ENCODE measurements at places on chromosomes 1 and 21.

DNA sequence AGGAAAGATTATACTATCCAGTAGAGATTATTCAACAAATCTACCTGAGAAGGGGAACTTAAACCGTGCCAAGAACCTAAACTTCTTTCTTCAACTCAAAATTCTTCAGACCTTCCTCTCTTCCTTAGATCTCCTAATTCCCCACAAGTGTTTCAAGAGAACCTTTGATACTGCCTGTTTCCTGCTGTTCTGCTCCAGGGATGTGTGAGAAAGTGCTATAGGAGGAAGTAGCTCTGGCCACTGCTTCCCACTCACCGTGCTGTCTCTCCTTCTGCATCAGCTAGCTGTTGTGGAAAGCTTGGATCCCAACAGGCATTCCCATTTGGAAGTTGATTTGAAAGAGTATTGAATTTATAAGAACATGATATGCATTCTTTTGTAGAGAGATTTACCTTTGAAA lies 4.5 kb upstream of the NOS1AP start:
- DNase-seq, result no peak

- no peak for DNase-seq
Observed at GRCh38 chr1:197218857-197219256, 49.2 kb upstream of the CRB1 start.

DNA sequence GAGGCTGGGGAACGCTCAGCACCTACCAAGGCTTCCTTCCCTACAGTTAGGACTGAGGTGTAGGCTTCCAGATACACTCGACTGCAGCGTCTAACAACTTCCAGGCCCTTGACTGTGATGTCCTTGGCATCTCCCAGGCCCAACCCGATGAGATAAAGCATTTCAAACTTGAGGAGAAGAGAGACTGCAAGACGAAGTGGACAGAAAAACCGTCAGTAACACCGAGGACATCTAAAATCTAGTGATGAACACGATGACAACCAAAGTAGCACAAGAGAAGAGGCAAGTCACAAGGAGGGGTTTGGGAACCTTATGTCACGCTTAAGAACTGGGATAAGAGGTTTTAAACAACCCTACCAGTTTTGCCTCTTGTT lies 314 bp downstream of the DPH5 start:
- no peak for DNase-seq

- DNase-seq, result no peak
Observed at GRCh38 chr1:86616871-86617270, 70.0 kb downstream of the CLCA4 start.

GRCh38 chr1:9687120-9687873 lies 35.8 kb downstream of the PIK3CD start:
- DNase-seq, result peak; percentile 43

- no peak for DNase-seq
Observed at GRCh38 chr1:247360116-247360898, 28.6 kb upstream of the ZNF496 start.

DNA sequence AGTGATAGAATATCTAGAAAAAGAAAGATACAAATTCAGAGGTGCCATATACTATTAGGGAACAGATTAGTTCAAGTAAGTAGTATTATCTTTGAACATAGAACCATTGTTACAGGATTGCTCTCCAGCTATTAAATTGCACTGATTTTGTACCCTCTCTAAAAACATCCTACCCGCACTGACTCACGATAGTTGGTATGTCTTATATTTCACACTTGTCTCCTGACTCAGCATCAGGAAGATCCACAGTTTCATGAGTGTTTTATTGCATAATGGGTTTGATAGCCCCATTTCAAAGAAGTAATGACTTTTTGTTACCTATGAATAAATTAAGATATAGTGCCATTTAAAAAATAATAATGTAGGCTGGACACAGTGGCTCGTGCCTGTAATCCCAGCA lies 6.0 kb downstream of the TATDN3 start:
- no peak for DNase-seq

GRCh38 chr1:206802401-206802800 lies 30.1 kb upstream of the IL10 start:
- DNase-seq, result no peak

DNA sequence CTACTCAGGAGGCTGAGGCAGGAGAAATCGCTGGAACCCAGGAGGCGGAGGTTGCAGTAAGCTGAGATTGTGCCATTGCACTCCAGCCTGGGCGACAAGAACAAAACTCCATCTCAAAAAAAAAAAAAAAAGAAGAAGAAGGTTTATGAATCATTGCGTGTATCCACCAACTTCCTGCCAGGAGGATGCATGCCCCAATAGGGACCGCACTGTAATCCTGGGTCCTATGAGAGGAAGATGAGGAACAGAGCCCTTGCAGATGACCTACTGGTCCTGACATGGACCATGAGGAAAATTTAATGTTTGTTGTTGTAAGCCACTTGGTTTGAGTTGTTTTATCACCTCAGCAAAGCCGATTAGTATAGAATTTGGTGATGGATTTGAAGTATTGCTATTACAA lies 56.7 kb downstream of the PTGS2 start:
- DNase-seq, result no peak

- no peak for DNase-seq
Observed at GRCh38 chr1:115826628-115827027, 14.3 kb downstream of the NHLH2 start.

DNA sequence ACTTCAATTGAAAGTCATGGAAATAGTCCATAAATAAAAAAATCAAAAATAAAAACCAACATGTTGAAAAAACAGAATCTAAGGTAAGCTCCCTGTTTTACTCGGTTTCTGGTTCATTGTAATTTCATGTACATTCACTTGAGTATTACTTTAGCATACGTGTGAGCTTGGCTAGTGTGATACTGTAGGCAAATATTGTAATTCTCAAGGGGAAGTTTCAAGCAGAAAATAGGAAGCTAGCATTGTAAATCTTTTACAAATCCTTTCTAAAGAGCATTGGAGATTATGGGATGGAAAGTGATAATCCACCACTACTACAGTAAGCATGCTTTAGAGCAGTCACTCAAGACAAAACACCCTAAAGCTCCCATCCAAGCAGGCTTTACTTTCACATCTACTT lies 3.3 kb upstream of the LPAR3 start:
- DNase-seq, result no peak

DNA sequence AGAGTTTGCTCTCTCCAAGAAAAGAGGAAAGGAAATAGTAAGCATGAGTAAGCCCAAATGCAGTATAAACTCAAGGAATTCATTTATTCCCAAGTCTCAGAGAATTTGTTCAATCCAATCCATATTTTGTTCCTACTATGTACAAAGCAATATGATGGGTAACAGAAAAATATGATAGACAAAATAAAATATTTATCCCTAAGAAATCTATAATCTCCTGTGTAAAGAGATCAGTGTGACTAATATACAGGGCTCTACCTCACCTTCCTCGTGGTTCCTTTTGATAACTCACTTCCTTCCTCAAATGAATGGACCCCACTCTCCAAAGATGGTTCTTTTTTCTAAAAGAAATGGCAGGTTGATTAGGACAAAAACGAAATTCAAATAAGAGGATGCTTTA lies 7.6 kb downstream of the CLSPN start:
- no peak for DNase-seq

DNA sequence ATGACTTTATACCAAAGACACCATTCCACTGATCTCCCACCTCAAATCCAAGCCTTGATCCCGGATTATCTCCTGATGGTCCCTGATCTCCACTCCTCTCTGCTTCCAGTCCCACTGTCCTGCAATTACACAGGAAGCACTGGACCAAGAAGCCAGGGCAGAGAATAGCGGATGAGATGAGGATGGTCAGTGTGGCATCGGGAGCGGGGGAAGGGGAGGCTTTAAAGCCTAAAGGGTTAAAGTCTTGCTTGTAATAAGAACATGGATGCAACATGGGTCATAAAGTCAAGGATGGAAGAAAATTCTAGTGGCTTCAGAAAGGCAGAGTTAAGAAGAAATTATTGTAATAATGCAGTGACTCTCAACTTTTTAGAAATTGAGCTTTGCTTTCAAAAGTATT lies 364.0 kb upstream of the DUSP10 start:
- DNase-seq, result no peak

- no peak for DNase-seq
Observed at GRCh38 chr1:55955016-55955621, 624.2 kb downstream of the PLPP3 start.

- DNase-seq, result no peak
Observed at GRCh38 chr1:59502009-59502691, 205.3 kb downstream of the FGGY start.

- no peak for DNase-seq
Observed at GRCh38 chr1:101221945-101222429, 14.8 kb upstream of the S1PR1 start.

DNA sequence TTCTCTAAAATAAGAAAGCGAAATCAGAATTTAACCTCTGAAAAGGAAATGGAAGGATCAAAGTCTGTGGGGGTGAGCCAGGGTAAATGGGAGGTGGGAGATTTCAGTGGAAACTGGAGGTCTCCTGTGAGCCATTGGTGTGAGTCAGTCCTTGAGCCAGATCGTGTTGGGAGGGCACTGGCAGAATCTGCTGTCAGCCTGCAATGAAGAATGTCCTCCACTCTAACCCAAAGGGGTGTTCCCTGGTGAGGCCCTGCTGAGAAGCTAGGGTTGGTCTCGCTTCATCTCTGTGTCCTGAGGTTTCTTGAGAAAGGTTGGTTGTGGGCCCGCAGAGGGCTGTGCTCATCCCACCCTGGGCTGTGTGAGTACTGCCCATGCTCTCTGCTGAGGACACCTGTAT lies 2.4 kb downstream of the QSOX1 start:
- no peak for DNase-seq

DNA sequence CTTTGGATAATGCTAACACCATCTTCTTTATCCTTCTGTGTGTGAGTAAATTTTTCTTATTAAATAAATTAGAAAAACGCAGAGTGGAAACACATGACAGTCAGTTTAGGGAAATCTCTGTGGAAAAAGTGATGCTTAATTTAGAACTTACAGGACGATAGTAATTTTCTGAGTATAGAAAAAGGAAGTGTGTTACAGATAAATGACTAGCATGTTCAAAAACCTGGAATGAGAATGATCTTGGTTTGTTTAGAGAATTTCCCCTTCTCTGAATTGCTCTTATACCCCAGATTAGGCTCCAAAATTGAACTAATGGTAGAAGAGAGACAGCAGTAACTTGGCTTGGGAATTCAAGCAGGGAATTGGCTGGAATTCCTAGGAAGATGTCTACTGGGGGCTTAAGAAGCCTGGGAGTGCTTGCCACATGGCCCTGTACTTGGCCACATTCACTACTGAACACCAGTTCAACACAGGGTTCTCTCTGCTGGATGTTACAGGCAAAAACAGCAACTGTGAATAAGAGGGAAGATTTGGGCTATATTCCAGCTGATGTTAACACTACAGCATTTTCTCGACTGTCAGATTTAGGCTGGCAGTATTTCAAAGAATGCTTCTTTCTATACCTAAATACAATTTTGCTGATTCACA lies 1004.2 kb downstream of the TTLL7 start:
- DNase-seq, result no peak

- no peak for DNase-seq
Observed at GRCh38 chr21:32537569-32537881, 47.8 kb downstream of the TCP10L start.

- DNase-seq, result no peak
Observed at GRCh38 chr1:43293176-43293575, 7.6 kb upstream of the TIE1 start.

- no peak for DNase-seq
Observed at GRCh38 chr21:42350318-42350910, 380 bp downstream of the TFF2 start.

DNA sequence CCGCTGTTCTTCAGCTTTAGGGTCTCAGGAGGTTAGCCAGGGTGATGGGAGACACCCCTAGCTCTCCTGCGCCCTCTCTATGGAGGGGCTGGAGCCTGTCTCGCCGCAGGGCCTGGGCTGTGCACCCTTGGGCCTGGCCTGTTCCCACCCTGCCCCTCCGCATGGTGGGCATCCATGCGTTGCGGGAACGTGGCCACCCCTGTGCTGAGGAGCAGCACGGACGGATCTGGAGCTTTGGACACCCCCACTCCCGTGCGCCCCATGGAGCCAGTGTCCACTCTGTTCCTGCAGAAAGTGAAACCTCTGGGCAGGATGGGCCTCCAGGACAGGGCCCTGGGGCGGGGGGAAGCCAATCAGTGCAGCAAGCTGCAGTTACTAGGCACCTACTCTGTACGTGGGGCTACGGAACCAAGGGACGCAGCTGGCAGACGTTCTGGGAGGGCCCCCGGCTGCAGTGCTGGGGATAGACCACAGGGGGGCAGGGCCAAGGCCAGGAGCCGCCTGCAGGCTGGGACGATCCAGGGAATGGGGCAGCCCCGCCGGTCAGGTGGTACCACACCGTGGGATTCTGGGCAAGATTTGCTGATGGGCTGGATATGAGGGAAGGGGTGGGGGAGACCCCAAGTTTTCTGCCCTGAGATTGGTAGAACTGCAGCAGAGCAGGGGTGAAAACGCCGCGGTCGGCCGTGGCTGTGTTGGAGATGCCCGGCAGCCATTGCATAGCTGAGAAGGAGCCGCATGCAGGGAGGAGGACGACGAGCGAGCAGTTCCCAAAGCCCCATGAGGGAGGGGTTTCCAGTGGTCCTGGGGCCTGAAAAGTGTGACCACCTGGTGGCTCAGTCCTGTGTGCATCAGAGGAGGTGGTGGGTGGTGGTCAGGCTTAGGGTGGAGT lies 43.3 kb downstream of the TP73 start:
- no peak for DNase-seq

DNA sequence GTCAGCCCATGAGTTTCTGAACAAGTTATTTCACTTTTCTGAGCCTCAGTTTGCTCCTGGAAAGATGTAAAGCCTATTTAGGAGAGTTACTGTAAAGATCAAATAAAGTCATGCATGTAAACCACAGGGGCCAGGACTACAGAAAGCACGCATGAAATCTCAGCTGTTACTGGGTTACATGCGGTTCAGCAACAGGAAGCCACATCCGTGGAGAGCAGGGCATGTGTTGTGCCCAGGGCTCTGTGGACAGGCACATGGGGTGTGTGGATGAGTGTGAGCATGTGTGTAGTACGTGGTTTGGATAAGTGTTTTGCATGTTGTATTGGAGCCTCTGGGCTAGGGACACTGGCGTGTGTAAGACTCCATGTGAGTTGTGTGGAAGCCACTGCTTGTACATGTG lies 2.2 kb upstream of the EPHA2 start:
- no peak for DNase-seq

GRCh38 chr1:205920159-205920558 lies 23.1 kb downstream of the SLC26A9 start:
- no peak for DNase-seq
